ENCODE measurements at places on chromosomes 1 and 21. TPM values are rescaled to one million over a fixed set of nuclear protein-coding genes. Genes with fewer than 3 reads are reported as not detected.

The CASQ2 gene
- total RNA-seq: not detected

The MCOLN2 gene
- total RNA-seq: not detected

The PTGFR gene
- 0.38 TPM for total RNA-seq

The CASZ1 gene
- 4.0 TPM for total RNA-seq

The JAM2 gene
- 3.9 TPM for total RNA-seq

The ABL2 gene
- 142 TPM for total RNA-seq

The SLC25A33 gene
- 2.6 TPM for total RNA-seq

The SPRR2F gene
- total RNA-seq: not detected

The CA6 gene
- total RNA-seq: not detected

The OPRD1 gene
- total RNA-seq: not detected

The RSBN1 gene
- total RNA-seq: 26.7 TPM

The IKBKE gene
- total RNA-seq: 35.0 TPM

The NUDC gene
- total RNA-seq: 20.9 TPM

The TMEM79 gene
- 0.81 TPM for total RNA-seq

The FABP3 gene
- total RNA-seq: 5.5 TPM

The MATN1 gene
- 0.13 TPM for total RNA-seq

The PALMD gene
- total RNA-seq: 77.9 TPM

The CD1B gene
- not detected for total RNA-seq

The SYPL2 gene
- total RNA-seq: not detected

The LRP8 gene
- total RNA-seq: 24.2 TPM

The CGN gene
- under 0.01 TPM for total RNA-seq

The DENND2C gene
- total RNA-seq: 0.49 TPM

The HPDL gene
- total RNA-seq: 1.5 TPM

The BCAS2 gene
- 31.2 TPM for total RNA-seq

The KPRP gene
- not detected for total RNA-seq

The CDCP2 gene
- not detected for total RNA-seq

The DPT gene
- not detected for total RNA-seq

The DHRS3 gene
- total RNA-seq: 89.0 TPM

The KCNA3 gene
- total RNA-seq: not detected

The DAB1 gene
- not detected for total RNA-seq

The HCRTR1 gene
- total RNA-seq: 0.65 TPM

The CACNA1S gene
- total RNA-seq: not detected

The OR2L5 gene
- not detected for total RNA-seq

The ZNF692 gene
- 4.9 TPM for total RNA-seq

The TEX38 gene
- not detected for total RNA-seq

The GCSAML gene
- total RNA-seq: under 0.01 TPM

The PADI2 gene
- total RNA-seq: under 0.01 TPM

The F11R gene
- 84.2 TPM for total RNA-seq

All from bladder microvascular endothelial cell (primary cell).